ENCODE measurements at places on chromosomes 5 and 9.

GRCh38 chr9:133619791-133620190, 10.6 kb upstream of the FAM163B start:
- peak; percentile 28 for DNase-seq

GRCh38 chr9:129836311-129837007, 1.2 kb downstream of the USP20 start:
- DNase-seq, result peak; percentile 16

DNA sequence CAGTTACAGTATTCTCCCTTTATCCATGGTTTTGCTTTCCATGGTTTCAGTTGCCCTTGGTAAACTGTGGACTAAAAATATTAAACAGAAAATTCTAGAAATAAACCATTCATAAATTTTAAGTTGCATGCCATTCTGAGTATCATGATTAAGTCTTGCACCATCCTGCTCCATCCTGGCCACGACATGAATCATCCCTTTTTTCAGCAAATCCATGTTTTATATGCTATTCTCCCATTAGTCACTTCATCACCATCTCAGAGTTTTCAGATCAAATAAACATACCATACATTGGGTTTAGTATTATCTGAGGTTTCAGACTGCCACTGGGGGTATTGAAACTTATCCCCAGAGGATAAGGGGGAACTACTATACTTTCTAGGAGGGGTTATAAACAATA, 234.4 kb upstream of the ATP10B start:
- DNase-seq, result no peak

DNA sequence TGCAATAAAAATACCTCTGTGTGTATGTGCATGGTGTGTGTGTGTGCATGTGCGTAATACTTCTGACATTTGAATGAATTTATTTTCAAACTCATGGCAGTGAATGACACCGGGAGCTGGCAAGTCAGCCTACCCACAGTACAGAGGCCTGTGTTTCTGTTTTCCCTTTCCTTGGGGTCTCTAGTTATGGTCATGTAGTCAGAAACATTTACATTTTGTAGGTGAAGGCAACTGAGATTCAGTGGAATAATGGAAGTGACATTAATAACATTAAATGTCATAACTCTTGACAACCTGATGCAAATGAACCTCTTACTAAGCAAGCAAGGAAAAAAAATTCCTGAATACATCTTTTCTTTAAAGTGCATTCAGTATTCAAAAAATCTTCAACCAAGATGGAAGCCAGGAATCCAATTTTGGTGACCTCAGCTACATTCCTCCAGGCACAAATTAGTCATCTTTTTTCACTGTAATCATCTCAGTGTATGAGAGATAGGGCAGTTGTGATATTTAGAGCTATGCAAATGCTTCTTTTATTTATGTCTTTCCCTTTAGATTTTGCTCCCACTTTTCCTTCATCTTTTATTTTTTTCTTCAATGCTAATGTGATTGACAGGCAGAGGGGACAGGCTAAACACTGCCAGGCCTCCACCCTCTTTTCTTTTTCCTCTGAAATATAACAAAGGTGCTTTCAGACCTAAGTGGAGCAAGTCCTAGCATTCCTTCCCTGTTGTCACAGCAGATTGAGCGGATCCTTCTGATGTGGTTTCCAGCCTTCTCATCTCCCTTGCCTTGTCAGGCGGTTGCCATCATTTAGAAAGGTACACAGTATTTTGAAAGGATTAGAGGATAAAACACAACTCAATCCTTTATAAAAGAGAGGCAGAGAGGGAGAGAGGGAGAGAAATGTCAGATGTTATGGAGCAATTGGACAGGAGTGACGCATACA, 569.8 kb upstream of the ADAMTS16 start:
- no peak for DNase-seq

GRCh38 chr9:89439571-89439970, 58.3 kb downstream of the SEMA4D start:
- no peak for DNase-seq

DNA sequence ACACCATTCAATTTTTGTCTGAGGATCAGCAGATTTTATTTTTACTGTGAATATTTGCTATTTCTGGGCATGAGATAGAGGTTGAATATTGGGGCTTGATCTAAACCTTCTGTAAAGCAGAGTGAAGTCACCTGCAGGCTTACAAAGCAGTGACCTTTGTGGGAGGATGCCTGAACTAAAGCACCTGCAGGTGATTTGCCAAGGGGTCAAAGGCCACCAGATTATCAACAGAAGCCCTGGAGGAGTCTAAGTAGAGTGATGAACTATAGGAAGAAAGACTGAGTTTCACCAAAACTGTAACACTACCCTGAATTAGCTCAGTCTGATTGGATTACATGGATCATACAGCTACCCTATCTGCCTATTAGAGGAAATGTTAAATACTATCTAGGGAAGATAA, 144.3 kb upstream of the PRLR start:
- no peak for DNase-seq

DNA sequence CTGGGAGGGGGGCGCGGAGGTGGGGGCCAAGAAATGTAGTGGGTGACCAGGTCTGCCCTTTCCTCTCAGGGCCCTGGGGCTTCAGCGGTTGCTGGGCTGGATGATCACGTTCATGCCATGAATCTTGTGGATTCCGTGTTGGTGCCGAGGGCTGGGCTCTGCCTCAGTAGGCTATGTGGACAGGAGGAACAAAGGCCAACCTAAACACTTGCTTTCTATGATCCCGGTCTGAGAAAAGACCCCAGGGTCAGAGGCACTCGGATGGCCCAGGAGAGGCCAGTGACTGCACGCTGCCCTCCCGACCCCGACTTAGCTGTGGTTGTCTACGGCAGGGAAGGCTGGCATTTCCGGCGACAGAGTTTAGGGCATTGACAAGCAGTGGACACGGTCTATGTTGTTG, 26.6 kb downstream of the PHF2 start:
- DNase-seq, result no peak

- no peak for DNase-seq
Observed at GRCh38 chr9:70561786-70562395, 147.4 kb upstream of the KLF9 start.

DNA sequence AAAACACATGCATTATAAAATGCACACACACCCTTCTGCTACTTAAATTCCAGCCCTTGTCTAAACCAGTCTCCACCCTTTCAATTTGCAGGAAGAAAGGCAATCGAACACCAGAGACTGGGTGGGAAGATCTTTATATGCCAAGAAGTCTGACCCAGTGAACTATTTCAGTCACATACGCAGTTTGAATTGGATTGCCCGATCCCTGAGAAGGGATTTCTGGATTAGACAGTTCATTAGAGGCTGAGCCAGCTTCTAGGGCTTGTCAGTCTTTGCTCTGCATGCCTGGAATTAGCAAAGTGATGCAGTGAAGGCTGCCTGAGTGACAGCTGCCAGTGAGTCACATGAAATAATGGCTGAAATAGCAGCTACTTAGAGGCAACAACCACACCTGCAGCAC, 159.9 kb downstream of the PPP2R2B start:
- DNase-seq, result no peak

GRCh38 chr5:156929366-156929948, 33.6 kb downstream of the TIMD4 start:
- DNase-seq, result no peak

DNA sequence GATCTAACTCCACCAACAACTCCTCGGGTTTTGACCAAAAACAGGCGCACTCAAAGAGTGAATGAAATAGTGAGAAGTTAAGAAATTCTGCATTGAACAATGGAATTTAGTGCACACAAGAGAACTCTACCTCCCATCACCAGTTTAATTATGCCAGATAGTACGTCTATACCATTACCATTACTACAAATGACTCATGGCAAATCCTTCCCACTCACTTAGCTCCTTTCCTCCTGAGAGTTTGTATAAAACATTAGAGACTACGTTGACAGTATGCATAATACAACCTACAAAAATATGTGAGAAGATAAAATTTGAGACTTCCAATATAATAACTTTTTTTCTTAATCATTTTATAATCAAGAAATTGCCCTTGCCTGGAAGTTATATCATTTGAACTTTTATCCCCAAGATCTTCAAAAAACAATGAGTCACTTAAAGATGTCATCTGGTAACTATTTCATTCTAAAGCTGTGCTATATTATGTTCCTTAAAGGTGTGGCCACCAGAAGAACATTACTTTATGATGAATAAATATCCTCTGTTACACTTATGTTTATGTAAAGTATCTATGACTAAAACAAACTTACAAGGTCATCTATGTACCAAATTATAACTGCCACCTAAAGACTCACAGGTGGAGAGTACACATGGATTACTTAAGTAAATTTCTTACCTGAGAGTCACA, 297.9 kb upstream of the PTGER4 start:
- DNase-seq, result no peak

GRCh38 chr5:158074992-158075769, 216.2 kb upstream of the CLINT1 start:
- peak; percentile 21 for DNase-seq

- no peak for DNase-seq
Observed at GRCh38 chr9:113876151-113876992, at the start of gene ZNF618. Gene ZNF618 (plus strand): TSS chr9:113876309. CDS start chr9:113876381, 72 bp downstream.

DNA sequence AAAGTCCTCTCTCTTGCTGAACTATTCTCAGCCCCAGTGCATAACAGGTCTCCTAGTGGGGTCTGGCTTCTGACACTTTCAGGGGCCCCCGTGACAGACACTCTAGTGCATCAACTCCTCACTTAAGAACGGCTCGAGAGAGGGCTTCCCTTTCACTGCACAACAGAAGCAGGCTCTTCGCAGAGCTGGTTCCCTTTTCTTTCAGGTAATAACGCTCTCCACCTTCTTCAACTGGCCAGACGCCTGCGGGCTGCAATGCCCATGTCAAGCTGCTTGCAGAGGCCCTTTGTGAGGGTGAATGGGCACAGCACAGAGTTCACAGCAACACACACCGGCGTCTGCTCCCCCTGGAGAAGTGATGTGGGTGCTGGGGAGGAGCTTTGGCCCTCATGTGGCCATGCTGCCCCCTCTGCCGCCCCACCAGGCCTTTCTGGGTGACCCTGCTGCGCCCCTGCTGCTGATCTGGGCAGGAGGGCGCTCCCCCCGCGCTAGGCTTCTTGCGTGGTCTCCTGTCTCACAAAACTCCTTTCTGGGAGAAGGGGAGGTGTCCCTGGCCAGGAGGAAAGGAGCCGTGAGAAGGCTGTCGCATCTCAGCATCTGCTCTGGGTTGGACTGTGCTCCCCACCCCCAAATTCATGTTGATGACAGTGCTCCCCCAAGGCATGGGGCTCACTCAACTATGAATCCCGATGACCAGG, 2.4 kb downstream of the MRPL36 start:
- no peak for DNase-seq

DNA sequence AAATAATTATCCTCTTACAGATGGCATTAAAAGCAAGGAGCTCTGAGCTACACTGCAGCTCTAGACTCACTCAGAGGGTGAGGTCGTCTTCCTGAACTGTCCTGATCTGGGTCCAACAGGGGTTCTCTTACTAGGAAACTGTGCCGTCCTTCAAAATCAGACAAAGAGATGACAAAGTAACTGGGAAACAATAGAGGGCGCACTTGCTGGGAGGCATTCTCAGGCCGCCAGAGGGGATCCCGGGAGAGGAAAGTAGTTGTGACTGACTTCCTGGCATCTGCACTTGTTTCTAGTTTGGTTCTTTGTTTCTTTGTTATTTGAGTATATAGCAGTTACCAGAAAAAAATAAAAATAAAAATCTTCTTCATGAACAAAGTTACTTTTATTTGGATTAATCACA, 142.9 kb upstream of the MSX2 start:
- DNase-seq, result no peak

GRCh38 chr5:78621291-78621738, 27.3 kb downstream of the LHFPL2 start:
- DNase-seq, result no peak

DNA sequence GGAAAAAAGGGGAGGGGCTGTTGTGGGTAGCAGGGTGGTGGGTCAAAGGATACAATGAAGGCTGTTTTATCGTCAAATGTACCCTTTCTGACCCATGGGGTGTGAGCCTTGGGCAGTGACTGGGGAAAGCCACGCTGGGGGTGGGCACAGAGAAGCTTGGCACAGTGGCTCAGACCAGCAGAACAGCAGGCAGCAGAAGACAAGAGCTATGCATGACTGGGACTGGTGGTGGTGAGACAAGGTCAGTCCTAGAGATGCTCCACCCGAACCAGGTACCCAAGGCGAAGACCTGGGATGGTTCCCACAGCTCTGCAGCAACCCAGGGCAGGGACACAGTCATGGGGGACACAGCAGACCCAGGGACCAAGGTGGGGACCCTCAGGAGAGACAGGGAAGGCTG, 38.3 kb downstream of the BICD2 start:
- DNase-seq, result no peak

DNA sequence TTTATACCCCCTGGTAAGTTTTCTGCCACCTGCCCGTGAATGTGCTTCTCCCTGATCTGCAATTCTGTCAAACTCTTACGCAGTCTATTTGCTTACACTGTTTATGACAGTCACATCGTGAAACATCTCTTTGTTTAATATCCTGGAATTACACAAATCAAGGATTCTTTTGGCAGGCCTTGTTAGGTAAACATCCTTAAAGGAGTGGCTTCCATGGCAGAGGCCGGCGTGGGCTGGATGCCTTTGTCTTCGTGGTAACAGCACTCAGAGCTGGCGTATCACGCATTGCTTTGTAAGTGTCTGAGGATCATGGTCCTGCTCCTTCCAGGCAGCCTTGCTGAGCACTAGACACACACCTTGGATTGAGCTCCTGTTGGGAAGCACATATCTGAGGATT, 145.7 kb downstream of the IRX1 start:
- no peak for DNase-seq

DNA sequence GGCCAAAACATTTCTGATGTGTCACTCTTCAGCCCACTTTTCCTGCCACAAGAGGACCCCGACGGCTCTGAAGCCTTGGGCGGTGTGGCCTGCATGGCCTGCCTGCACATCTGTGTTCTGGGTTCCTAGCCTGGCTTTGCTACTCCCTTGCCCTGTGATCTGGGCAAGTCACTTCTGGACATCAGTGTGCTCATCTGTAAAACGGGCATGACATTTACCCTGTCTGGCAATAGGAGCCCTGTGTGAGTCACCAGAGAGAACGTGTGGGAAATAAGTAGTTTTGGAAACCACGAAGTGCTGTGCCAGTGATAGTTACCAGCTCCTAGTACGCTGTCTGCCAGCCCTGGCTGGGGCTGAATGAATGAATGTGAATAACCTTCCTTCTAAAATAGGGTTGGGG, 90.8 kb downstream of the MACROH2A1 start:
- no peak for DNase-seq

DNA sequence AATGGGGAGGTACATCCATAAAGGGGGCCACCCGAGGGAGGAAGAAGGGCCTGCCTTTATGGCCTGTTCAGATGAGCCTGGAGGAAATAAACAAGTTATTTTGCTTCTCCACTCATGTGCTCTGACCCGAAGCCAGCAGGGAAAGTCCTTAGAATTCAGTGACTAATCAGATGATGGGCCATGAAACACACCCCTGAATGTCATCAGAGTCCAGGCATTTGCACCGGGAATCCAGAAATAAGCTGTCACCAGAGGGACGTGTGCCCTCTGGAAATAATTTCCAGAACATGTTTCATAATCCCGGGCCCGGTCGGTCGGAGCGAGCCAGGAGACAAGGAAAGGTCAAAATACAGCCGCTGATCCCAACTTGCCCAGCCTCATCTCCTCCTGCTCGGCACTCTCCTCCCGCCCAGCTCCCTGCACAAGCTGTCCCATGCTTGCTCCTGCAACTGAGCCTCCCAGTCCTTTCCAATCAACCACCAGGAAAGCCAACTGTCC, 73.6 kb upstream of the ZNF622 start:
- no peak for DNase-seq

All from stimulated activated CD4-positive, alpha-beta T cell treated with anti-CD3 and anti-CD28 coated beads, TNF-alpha, amount 100 ng/mL, for 1 hour (primary cell).